ENCODE measurements at places on chromosomes 4 and X.

- DNase-seq = no peak
Measured at GRCh38 chr4:16472537-16472936, 246.3 kb upstream of the TAPT1 start.

- DNase-seq = peak; percentile 67
Measured at GRCh38 chr4:42398171-42398870, 1.0 kb downstream of the SHISA3 start.

GRCh38 chrX:110276778-110277177 is 41.1 kb downstream of the AMMECR1 start:
- no peak for DNase-seq

DNA sequence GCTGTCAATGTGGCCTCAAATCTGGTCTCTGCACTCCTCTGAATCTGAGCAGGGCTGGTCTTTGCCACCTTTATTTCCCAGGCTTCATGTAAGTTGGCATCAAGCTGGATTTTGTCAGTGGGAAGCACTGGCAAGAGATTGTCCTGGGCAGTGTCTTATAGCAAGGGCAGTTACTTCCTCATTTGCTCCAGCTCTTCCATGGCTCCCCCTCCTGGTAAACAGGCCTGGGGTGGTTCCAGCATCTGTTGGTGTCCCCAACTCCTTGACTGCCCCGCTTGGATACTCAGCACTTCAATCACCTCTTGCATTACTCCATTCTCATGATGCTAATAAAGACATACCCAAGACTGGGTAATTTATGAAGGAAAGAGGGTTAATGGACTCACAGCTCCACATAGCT is 15.0 kb upstream of the REST start:
- no peak for DNase-seq

DNA sequence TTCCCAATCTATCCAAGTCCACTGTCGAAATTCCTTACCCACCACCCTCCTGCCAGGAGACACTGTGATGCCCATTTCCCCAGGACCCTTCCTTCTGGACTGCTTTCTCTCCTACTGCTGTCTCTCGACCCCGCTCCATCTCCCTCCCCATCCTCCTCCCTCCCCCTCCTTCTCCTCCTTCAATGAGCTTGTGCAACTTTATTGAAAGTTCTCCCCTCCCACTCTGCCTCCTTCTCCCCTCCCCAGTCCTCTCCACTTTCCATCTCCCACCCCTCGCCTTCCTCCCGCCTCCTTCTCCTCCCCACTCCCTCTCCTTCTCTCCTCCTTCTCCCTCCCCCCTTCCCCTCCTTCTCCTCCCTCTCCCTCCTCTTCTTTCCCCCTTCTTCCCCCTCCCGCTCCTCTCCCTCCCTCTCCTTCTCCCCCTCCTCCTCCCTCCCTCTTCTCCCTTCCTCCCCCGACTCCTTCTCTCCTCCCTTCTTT is 116.6 kb upstream of the FAT1 start:
- DNase-seq = no peak

GRCh38 chr4:185852961-185853360 is 41.0 kb upstream of the SORBS2 start:
- DNase-seq = no peak

DNA sequence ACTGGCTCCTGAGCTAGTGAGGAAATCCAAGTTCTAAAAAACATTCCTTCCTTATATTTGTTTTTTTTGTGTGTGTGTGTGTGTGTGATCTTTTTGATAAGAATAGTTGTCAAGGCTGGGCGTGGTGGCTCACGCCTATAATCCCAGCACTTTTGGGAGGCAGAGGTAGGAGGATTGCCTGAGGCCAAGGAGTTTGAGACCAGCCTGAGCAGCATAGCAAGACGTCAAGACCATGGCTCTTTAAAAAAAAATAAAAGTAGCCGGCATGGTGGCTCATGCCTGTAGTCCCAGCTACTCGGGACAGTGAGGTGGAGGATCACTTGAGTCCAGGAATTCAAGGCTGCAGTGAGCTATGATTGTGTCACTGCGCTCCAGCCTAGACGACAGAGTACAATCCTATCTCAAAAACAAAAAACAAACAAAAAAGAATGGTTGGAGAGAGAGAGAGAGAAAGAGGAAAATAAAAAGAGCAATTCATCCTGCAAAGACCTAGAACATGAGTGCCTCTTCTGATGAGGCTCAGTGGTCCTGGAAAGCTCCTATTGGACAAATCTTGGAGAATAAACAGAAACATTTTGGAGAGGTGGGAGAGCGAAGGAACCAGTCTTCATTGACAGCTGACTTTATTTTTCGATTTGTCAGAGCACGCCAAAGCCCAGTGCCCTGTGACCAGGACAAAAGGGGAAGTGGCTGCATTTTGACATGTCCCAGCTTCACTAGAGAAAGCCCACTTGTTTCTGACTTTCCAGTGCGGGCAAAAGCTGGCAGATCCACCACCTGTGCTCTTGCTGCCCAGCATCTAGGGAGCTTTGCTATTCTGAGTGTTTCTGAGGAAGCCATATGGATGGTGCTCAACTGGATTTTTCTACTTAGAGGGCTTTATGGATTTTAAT is 244.7 kb downstream of the PALLD start:
- DNase-seq = no peak

DNA sequence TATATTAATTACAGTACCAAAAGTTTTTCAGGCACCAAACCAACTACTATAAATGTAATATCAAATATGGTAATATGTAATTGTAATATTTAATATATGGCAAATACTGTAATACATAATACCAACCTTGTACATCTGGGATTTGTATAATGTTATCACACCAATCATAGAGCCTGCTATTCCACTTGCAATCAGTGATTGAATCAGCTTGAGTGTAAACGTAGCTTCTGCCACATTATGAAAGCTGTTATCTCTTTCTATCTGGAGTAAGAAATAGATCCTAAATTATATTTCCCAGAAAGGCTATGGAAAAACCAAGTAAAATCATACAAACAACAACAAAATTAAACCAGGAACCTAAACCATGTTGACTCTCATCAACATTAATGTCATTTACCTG is 24.7 kb upstream of the NEUROG2 start:
- DNase-seq = no peak

- DNase-seq = no peak
Measured at GRCh38 chr4:170079981-170080380, 9.8 kb downstream of the AADAT start.

DNA sequence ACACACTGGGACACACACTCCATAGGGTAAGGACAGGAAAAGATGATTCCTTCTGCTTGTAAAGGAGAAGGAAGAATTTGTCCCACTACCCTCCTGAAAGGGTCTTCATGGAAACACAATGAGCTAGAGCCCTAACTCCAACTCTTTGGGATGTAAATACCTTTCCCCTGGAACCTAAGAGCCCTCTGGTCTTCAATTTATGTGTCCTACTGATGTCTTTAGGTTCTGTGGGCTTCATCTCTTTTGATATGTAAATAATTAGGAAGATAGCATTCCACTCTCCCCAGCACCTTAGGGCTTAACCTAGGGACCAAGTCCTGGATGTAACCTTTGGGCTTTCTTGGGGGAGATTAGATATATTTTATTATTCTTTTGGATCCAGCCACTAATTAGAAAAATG is 38.3 kb downstream of the PF4 start:
- no peak for DNase-seq

GRCh38 chr4:76406081-76406480 is 14.9 kb downstream of the CCDC158 start:
- no peak for DNase-seq

DNA sequence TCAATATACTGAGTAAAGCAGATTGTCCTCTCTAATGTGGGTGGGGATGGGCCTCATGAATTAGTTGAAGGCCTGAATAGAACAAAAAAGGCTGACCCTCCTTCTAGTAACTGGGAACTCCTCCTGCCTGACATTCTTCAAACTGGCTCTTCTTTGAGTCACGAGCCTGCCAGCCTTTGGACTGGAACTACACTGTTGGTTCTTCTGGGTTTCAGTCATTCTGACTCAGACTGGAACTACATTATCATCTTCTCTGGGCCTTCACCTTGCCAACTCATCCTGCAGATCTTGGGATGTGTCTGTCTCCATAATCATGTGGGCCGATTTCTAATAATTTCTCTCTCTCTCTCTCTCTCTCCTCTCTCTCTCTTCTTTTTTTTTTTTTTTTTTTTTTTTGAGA is 26.9 kb upstream of the CT47C1 start:
- DNase-seq = no peak

- DNase-seq = no peak
Measured at GRCh38 chr4:23782778-23783437, 106.9 kb downstream of the PPARGC1A start.

DNA sequence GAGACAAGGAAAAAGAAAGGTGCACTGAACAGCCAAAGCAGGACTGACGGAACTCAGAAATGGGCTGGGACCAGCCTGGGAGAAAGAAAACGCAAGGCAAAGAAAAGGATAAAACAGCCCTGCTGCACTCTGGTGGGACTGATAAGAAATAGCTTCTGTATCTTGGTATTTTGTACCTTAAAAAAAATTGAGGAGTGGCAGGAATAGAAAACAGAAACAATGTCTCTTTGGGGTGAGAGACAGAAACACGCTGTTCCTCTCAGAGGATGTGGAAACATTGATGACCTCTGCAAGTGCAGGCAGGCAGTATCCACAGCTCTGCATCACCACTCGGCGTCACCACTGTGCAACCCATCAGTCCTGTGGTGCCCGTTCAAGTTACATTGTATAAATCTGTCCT is 152.5 kb upstream of the SPRY1 start:
- DNase-seq = no peak

DNA sequence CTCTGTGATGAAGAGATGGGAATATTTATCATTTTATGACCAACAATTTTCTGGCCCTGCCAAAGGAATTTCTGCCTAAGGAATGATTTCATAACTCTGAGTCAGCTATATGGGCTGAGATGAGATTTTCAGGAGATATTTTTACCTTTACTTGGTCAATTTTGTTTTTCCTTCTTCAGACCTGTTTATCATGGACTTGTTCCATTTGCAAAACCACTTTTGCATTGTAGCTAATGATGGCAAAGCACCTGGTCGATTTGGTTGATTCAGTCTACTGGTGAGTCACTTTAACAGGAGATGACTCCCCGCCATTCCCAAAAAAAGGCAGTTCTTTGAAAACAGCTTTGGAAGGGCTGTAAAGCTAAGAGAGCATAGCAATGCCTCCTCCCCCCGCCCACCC is 53.3 kb downstream of the TEX13A start:
- no peak for DNase-seq

- no peak for DNase-seq
Measured at GRCh38 chrX:40644821-40645358, 2.5 kb downstream of the CXorf38 start.

DNA sequence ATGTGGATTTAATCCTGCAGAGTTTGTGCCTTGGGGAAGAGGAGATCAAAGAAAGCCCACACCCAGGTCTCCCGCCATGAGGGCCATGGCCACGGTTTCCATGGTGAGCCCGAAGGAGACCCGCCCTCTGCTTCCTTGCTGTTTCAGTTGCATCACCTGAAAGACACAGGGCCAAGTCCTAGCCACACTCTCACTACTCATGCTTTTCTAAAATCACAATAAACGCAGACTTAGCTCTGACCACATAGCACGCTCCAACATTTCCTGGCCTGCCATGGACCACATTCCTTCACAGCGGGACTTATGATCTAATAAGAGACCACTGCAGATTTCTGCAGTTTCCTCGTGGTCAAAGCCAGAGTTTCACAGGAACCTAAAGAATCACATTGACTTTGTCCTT is 426.0 kb upstream of the NR3C2 start:
- DNase-seq = no peak

DNA sequence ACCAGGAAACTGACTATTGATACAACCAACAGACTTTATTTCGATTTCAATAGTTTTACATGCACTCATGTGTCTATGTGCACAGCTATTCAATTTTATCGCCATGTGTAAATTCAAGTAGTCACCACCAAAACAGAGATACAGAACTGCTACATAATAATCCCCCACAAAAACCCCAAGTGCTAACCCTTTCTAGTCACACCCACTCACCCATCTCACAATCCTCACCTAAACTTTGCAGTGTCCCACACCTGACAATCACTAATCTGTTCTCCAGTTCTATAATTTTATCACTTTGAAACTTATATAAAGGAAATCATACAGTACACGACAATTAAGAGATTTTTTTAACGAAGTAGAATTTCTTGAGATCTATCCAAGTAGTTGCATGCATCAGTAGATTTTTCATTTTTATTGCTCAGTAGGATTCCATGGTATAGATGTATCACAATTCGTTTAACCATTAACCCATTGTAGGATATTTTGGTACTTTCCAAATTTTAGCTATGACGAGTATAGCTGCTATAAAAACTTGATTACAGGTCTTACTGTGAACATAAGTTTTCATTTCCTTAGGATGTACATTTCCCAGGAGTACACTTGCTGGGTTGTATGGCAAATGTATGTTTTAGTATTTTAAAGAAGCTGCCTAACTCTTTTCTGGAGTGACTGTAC is 85.9 kb downstream of the CASK start:
- DNase-seq = no peak

DNA sequence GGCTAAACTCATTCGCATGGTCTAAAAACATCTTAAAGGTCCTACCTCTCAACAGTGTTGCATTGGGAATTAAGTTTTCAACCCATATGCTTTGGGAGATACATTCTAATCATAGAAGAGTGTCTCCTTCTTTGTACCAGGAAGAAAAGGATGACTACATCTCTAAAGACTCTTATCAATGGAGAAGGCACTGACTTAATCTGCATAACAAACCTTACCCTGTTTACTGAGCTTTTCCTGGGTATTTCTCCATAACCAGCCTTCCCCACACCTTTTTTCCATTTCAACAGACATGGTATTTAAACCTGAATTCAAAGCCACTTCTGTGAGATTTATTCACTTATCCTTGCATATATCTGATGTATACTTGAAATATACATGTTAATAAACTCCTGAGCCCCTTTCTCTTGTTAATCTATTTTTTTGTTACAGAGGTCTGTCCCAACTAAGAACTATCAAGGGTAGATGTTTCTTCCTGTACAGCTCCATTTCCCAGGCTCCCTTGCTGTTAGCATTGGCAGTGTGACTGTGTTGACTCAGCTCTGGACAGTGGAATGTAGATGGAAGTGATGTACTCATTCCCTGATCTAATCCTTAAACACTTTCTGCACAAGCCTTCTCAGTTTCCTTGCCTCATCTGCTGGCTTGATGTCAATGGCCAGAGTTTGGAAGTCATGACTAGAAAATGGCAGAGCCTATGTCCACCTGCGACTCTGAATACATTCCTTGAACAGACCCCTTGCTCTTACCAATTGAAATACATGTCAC is 148.9 kb upstream of the CPEB2 start:
- no peak for DNase-seq

- no peak for DNase-seq
Measured at GRCh38 chr4:105352826-105353225, 121.0 kb downstream of the PPA2 start.

- DNase-seq = no peak
Measured at GRCh38 chrX:4151798-4152197, 438.3 kb upstream of the PRKX start.

DNA sequence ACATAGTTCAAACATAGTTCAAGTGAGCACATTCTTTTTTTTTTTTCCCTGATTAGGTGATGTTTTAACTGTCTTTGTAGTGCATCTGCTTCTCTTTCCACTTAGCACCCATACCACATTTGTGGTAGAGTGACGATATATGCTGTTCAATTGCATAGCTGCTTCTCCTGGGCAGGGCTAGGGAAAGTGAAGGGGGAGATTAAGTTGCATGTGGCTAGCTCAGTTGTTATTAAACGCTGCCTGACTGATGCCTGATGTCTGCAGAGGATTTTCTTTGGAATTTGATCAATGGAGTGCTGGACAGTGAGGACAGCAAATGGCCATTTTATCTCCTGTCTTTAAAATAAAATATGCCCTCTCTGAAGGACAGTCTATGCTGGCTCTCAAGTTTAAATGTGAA is 63.7 kb downstream of the ANK2 start:
- no peak for DNase-seq
